Activated CD4-positive, CD25-positive, alpha-beta regulatory T cell treated with anti-CD3 and anti-CD28 coated beads, Interleukin-2, amount 50 U/mL, for 72 hours (primary cell): ENCODE measurements at places on chromosomes 3 and 15.

DNA sequence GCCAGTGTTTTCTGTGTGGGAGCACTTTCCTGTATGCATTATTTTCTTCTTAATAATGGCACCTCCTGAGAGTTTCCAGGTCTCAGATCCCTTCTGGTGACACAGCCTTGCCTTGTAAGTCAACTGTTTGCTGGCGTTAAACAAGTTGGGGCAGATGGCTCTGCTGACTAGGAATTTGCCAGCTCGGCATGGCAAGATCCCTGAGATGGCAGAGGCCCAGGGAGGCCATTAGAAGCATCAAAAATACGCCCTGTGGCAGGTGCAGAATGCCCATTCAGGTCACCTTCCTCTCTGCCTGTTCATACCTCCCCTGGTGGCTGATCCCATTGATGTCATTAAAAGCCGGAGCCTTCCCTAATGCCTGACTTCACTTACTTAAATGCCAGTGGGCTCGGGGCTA, 320.9 kb upstream of the CTDSPL start:
- DNase-seq, result no peak

- no peak for DNase-seq
Measured at GRCh38 chr15:79442911-79443310, 10.8 kb downstream of the MINAR1 start.

GRCh38 chr3:115626006-115626409, 2.7 kb downstream of the GAP43 start:
- no peak for DNase-seq

DNA sequence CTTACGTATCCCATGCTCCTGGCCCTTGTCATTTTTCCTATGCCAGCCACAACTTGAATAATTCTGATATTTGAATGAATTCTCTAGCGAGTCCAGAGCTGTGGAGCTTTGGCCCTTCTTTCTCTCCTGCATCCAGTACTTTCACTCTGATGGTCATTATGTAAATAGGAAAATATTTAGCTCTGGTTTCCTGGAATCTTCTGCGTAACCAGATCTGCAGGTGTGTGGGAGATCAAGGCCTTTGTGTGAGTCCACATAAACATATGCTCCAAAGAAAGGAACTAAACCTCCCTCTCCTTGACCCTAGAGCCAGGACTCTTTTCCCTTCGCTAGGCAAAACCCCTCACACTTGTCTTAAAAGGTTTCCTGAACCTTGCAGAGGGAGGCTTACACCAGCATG, 132.5 kb upstream of the THBS1 start:
- no peak for DNase-seq

DNA sequence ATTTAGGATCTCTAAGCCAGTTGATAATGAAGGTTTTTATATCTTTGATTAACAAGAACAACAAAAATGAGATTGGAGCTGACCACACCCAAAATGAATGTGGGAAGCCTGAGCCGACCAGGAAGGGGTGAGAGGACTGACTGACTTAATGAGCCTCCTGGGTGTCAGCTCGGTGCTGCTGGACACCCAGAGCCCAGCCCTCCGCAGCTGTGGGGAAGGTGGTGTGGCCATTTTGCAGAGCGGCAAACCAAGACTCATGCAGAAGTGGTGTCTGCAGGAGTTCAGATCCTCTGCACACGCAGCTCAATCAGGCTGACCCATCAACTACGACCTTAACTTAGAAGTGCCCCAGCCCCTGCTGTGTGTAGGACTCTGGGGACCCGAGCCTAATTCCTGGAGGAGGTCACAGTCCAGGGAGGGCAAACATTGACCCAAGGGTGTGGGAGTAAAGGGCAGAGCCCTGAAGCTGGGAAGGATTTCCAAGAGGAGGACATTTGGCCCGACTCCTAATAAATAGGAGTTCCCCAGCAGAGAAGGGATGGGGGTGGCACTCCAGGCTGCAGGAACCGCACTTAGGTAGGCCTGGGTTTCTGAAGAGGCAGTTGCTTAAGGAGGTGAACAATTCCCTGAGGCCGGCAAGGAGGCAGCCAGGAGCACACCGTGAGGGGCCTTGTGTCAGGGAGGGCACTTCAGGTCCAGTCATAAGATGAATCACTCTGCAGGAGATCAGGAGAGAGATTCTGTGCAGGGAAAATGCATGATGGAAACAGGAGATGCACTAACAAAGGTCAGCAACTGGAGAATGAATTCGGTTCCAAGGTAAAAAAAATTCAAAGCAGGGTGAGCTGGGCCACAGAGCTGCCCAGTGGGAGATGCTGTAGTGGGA, 197.1 kb upstream of the TPM1 start:
- no peak for DNase-seq

GRCh38 chr3:134407239-134407625, 33.0 kb upstream of the AMOTL2 start:
- DNase-seq, result no peak

- no peak for DNase-seq
Measured at GRCh38 chr3:62718011-62718410, 157.2 kb downstream of the CADPS start.

DNA sequence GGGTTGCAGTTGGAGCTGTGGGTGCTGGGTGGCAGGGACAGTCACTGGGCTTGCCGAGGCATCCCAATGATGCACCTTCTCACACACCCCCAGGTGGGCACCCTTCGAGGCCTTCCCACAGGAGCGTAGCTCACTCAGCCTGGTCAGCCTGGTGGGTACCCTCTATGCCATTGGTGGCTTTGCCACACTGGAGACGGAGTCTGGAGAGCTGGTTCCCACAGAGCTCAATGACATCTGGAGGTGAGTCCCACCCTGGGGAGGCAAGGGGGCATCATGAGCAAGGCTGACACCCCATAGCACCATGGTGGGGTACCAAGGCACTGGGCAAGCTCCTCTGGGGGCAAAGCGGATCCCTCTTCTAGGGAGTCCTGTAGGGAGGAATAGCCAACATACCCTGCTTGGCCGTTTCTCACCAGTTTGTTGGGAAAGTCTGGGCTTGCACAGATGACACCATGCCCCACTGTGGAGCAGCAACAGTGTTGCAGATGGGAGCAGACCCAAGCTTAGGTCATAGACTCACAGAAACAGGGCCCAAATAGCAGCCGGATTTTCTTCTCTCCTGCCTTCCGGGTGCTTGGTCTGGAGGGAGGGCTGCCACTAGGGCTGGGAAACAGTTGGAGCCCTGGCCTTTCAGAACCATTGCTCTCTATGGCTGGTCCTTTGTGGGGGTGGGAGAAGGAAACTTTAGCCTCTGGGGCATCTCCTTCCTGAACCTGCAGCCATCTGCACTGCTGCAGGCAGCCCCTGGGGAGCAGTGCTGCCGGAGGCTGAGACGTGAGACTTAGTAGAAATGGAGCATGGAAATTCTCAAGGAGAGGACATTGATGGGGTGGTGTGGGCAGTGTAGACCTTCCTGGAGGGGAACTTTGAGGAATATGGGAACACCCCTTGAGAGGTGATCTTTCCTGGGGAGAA, 5.7 kb downstream of the KLHL40 start:
- DNase-seq, result peak; percentile 17

GRCh38 chr3:194872669-194872977, 186.9 kb downstream of the FAM43A start:
- DNase-seq, result no peak

DNA sequence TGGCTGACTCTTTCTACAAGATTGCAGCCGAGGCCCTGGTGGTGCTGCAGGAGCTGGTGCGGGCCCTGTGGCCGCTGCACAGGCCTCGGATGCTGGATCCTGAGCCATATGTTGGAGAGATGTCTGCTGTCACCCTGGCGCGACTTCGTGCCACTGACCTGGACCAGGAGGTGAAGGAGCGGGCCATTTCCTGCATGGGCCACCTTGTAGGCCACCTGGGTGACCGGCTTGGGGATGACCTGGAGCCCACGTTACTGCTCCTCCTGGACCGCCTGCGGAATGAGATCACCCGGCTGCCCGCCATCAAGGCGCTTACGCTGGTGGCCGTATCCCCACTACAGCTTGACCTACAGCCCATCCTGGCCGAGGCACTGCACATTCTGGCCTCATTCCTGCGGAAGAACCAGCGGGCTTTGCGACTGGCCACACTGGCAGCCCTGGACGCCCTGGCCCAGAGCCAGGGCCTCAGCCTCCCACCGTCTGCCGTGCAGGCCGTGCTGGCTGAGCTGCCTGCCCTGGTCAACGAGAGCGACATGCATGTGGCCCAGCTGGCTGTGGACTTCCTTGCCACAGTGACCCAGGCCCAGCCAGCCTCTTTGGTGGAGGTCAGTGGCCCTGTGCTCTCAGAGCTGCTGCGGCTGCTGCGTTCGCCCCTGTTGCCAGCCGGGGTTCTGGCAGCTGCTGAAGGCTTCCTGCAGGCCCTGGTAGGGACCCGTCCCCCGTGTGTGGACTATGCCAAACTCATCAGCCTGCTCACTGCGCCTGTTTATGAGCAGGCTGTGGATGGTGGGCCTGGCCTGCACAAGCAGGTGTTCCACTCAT, 20.3 kb downstream of the CAND2 start:
- no peak for DNase-seq

DNA sequence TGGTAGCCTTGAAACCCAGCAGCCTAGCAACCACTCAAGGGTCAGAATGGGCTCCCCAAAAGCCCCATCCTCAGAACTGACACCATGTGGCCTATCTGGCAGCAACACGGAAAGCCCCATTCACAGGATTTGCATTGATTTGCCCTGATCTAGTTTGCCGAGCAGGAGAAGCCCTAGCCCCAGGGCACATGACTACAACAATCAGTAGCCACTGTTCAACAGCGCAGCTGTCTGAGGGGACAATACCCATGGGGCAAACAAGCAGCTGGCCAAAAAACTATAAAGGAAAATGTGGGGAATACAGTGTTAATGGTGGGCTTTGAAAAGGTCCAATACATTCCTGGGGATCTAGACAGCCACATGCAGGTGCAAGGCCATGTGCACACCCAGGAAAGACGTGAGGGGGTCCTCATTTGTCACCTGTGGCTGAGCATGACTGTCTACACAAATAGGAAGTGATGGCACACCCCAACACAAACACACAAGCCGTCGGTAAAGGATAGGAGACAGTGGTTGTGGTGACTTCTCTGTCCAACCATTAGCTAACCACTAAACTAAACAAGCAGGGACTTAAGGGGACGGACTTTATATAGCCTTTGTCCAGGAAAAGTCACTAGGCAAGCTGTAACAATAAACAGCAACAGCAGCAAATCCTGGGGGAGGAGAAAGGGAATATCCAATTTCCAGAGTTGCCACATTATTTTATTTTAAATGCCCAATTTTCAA, 113.7 kb downstream of the LRIG1 start:
- no peak for DNase-seq

- no peak for DNase-seq
Measured at GRCh38 chr15:91696981-91697380, 156.5 kb upstream of the SLCO3A1 start.

DNA sequence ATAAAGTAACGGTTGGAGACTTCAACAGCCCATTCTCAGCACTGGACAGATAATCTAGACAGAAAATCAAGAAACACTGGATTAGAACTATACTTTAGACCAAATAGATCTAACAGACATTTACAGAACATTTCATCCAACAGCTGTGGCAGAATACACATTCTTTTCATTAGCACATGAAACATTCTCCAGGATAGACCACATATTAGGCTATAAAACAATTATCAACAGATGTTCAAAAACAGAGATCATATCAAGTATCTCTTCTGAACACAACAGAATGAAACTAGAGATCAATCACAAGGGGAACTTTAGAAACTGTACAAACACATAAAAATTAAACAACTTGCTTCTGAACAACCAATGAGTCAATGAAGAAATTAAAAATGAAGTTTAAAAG, 133.3 kb downstream of the ADAM10 start:
- DNase-seq, result no peak

GRCh38 chr3:17749705-17750293, 7.4 kb upstream of the TBC1D5 start:
- DNase-seq, result no peak

- DNase-seq, result no peak
Measured at GRCh38 chr15:79516155-79516554, 84.0 kb downstream of the MINAR1 start.

- DNase-seq, result no peak
Measured at GRCh38 chr15:33489335-33489734, 178.6 kb downstream of the RYR3 start.

DNA sequence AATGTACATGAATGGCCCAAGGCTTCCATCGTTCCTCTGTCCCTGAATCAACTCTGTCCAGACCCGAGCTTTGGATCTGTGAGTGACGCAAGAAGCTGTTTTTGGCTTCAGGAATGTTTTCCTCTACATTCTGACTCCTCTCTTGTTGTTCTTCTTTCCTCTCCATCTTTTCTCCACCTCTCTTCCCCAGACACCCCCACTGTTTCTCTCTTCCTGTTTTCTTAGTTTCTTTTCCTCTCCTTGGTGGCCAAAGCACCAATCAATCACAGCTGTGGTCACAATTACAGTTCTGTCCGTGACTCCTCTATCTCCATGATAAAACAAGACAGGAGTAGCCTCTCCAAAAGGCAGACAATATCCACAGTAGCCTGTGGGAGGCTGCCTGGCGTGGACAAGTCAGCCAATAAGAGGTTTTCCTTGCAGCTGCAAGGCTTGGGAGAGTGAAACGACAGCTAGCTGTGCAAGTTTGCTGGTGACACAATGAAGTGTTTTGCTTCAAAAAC, 4.9 kb upstream of the TMEM212 start:
- DNase-seq, result no peak

- DNase-seq, result no peak
Measured at GRCh38 chr15:66094331-66094730, 159.2 kb downstream of the MEGF11 start.

DNA sequence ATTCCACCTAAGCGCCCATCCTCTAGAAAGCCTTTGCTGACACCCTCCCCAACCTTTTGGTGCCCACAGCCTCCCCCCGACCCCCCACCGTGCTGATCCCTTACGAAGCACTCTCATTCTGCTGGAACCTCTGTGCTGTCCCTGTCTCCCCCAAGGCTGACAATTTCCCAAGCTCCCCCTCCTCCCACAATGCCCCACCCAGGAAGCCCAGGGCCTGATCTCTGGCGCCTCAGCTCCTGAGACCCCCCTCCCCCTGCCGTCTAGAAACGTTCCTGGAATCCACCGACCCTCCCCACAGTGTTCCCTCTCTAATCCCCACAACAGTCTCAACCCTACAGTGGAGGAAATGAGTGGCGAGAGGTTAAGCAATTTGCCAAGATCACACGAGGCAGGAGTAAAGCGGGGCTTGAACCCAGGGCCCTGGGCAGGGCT, 18.3 kb downstream of the MYL3 start:
- no peak for DNase-seq

- DNase-seq, result no peak
Measured at GRCh38 chr3:65524584-65524983, 514.1 kb downstream of the MAGI1 start.

- no peak for DNase-seq
Measured at GRCh38 chr3:170330366-170330765, 27.1 kb upstream of the SKIL start.

DNA sequence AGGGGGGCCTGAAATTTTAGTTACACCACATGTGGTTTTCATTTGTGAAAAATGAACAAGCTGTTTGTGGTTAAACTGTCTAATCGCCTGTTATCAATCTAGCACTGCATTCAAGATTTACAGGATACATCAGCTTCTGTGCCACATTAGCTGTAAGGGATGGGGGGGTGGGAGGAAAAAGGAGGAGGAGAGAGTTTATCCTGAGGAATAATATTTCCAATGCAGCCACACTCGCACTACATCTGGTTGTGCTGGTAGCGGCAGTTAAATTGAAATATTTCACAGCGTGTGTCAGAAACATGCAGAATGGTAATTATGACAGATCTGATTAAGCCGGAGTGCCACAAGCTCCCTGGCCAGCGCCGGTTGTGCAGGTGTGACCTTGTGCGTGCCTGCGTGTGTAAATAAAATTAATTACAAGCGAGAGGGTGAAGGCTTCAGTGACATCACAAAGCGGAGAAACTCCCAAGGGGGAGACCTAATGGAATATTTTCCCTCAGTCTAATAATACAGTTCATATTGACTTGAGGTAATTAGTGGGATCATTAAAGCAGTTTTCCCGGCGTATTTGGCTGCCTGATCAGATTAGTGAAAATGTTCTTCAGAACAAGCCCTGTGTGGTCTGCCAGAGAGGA, 55.5 kb downstream of the SATB1 start:
- no peak for DNase-seq
